ENCODE measurements at places on chromosomes 2 and 18.
A peak's percentile ranks its signal among the peaks of the same experiment; 100 is the strongest.

GRCh38 chr18:6793986-6794385 is 64.5 kb downstream of the ARHGAP28 start:
- DNase-seq, result no peak

DNA sequence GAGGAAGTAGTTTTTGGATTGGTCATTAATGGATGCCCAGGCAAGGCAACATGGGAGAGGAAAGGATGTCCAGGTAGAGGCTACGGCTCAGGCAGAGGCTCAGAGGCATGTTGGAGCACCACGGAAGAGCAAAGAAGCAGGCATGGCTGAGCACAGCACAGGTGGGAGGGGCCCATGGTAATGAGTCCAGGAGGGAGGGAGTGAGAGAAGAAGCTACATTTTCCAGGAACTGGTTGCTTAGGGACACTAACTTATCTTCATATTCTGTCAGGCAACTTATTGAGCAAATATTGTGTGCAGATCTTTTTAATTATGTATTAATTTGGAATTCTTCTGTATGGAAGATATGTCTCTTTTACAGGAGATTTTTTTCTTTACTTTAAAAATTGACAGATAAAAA is 42.2 kb downstream of the ARHGEF4 start:
- DNase-seq, result no peak

- peak; percentile 72 for DNase-seq
Observed at GRCh38 chr2:65361623-65362022, 70.8 kb downstream of the SPRED2 start.

DNA sequence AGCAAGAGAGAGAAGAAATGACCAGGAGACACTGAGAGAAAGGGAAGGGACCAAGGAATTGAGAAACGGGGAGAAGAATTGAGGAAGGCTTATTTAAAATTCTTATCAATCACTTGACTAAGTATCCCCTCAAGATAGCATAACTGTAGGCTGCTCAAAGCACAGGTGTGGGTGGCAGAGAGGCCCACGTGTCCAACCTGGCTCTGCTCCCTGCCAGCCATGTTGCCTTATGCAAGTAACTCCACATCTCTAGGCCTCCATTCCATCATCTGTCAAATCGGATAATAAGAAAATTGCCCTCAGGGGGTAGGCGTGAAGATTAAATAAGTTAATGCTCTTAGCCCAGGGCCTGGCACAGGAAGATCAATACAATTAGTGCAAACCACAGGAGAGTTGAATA is 7.4 kb upstream of the NPAS2 start:
- DNase-seq, result no peak

DNA sequence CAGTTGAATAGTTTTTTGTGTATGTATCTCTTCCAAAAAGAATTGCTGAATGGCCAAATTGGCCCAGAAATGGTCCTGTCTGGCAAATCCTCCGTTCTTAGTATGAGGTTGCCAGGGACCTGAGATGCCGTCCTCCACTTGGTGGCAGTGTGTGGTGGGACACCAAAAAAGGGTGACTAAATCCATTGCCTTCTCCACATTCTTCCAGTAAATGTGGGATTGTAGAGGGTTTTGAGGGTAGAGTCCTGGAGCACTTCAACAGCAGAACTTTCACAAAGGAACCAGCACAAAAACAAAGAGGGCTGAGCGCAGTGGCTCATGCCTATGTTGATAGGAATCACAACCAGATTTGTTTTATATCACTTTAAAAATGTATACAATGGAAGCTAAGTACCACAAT is 199.9 kb downstream of the BCL2 start:
- DNase-seq, result no peak

GRCh38 chr2:86160156-86160952 is 34.9 kb downstream of the IMMT start:
- DNase-seq, result no peak

DNA sequence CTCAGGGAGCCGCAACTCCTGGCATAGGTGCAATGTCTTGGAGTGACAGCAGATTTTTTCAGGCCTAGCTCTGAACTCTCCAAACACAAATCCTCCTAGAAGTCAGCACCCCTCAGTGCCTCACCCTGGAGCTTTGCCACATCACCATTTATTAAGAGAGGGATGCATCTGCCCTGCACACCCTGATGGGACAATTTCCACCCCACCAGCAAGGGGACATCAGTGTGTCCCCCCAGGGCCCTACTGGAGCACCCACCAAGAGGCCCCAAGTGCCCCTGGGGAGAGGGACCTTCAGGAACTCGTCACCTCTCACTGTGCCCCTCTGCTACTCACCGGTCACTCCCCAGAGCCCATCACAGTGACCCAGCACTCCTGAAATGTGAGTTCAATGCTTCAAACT is 144.7 kb downstream of the NDUFA10 start:
- DNase-seq, result no peak

GRCh38 chr2:151260573-151261230 is 961 bp downstream of the RBM43 start:
- no peak for DNase-seq

DNA sequence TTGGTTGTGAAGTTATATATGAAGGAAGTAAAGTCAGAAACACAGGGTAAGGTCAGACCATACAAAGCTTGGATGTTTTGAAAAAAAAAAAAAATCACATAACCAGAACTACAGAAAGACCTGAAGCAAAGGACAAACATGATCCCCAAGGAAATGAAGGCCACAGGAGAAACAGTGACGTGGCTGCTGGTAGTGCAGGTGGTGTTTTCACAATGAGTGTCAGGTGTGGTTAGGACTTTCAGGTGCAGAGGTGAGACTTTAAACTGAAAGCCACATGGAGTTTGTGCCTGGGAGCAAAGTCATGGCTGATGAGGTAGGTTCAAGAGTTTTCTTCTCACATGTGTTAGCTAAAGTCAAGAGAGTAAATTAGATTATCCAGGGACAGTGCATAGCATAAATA is 270.7 kb downstream of the PIEZO2 start:
- DNase-seq, result no peak

DNA sequence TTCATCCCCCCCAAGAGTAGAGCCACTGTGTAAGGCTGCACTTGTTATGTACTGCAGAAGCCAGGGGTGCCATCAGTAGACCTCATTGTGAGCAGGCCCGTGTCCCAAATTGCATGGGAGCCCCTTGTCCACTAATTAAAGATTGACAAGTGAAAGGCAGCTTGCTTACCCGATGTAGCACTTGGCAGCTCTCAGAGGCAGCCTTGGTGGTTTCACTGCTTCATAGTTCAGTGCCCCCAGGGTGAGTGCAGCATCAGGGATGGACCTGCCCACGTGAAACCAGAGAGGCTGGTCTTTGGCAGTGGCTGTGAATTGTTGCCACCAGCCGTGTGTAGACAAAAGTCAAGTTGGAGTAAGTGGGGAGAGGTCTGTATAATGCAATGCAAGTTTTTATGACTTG is 13.3 kb downstream of the TUBB6 start:
- no peak for DNase-seq

- DNase-seq, result no peak
Observed at GRCh38 chr2:2095360-2096093, 235.5 kb downstream of the MYT1L start.

DNA sequence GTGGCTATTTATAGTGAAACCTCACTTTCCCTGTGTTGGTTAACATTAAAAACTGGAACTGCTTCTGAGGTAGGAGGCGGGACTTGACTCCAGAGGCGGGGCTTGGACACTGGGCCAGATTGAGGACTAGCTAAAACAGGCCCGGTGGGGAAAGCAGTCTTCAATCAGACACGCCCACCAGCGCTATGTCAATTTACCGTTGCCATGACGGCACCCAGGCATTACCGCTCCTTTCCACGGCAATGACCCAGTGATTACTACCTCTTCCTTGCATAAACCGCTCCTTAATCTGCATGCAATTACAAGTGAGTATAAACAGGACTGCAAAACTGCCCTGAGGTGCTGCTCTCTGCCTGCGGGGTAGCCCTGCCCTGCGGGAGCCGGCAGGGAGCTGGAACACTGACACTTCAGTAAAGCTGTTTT is 35.3 kb downstream of the LRRFIP1 start:
- no peak for DNase-seq

- no peak for DNase-seq
Observed at GRCh38 chr2:181778621-181779201, 98.4 kb upstream of the NEUROD1 start.
